ENCODE measurements at places on chromosomes 7 and 10.

DNA sequence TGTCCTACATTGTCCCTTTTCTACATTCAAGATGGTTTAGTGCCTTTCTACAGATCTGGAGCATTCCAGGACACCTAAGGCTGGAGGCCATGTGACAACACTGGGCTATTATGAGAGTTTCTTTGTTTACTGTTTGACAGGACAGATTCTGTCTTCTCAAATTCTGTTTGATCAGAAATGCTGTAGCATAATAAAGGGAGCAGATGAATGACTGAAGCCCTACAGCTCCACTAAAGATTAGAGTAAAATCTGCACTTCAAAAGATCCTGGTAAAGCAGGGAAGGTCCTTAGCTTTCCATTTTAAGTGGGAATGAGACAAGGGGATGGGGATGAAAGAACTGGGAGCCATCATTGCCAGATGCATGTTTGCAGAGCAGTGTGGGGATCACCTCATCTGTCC is 38.4 kb downstream of the TMEM229A start:
- no peak for DNase-seq

GRCh38 chr7:101595246-101595645 is 33.9 kb downstream of the MYL10 start:
- DNase-seq, result no peak

DNA sequence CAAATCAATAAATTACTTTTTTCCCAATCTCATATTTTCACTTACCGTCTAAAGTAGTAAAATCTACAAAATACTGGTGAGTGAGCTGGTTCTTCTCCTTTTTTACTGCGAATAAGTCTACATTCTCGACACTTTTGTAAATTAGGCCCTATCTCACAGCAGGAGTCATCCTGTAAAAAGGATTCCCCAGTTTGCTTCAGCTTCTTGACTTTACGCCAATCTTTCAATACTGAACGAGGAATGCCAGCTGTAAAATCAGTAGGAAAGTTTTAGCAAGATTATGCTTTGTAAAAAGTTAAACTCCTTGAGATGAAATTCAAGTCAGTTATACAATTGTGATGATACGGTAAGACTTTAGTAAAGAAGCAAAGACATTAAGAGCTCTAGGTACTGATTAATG is 67.3 kb downstream of the NRBF2 start:
- DNase-seq, result no peak

DNA sequence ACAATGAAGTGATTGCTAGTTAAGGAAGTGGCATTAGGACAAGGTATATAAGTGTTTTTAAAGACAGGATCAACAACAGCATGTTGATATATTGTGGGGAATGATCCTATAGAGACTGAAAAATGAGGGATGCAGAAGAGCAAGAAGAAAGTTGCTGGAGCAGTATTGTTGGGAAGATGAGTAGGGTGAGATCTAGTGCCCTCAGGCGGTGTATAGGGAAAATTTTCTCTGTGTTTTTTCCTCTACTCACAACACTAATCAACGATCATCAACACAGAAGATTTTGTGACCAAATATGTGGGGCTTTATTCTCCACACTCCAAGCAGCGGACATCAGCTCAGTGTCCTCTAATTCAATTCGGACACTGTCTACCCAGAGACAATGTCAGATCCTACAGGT is 9.6 kb upstream of the PTTG1IP2 start:
- no peak for DNase-seq

- DNase-seq, result no peak
Measured at GRCh38 chr10:70782746-70783680, 2.2 kb downstream of the TBATA start.

DNA sequence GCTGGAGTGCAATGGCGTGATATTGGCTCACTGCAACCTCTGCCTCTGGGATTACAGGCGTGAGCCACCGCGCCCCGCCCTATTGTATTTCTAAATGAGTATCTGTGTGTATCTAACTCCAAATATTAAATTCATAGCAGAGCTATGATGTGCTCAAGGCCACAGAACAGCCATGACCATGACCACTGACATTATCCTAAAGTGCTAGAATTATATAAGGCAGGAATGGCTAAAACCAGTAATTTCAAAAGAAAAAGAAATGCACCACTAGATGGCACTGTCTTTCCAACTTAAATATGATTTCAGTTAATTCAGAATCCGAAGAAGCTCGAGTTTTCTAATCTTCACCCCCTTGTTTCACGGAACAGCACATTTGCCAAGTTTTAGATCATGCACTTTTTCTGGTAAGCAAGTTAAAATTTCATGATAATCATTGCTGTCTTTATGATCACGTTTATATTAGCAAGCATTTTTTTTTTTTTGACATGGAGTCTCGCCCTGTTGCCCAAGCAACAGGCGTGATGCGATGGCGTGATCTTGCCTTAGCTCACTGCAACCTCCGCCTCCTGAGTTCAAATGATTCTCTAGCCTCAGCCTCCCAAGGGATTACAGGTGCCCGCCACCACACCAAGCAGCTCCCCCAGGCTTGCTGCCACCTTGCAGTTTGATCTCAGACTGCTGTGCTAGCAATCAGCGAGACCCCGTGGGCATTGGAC is 65.3 kb downstream of the OR13A1 start:
- peak; percentile 12 for DNase-seq

DNA sequence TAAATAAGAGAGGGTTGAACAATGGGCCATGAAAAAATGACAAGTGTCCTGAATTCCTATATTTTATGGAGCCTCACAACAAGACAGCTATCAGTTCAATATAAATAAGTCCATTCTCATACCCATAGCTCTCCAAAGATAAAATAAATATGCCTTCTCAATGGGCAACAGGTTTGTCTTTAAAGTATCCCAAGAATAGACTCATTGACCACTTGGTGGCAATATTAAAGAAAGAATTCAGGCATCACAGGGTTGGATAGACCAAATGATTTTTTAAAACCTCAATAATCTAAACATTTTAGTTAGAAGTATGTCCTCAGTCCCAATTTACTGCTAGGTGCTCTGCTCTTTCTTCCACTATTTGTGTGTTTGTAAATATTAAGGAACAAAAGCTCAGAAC is 165.1 kb upstream of the WNT16 start:
- no peak for DNase-seq

DNA sequence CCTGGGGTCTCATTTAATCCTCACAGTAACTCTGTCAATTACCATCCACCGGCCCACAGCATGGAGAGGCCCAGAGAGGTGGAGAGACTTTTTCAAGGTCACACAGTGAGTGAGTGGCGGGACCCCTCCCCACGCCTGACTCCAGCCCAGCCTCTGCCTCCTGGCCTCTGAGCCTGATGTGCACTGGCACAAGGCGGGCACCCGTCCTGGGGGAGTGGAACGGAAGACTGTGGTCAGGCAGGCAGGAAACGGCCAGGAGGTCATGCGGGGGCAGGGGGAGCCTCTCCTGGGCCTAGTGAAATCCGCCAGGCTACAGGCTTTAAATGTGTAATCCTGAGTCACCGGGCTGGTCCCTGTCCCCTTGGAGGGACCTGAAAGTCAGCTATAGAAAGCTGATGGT is 32.2 kb downstream of the ZCCHC24 start:
- DNase-seq, result no peak

- no peak for DNase-seq
Measured at GRCh38 chr7:13778967-13779366, 210.5 kb downstream of the ETV1 start.

- no peak for DNase-seq
Measured at GRCh38 chr7:116142850-116143249, 67.5 kb upstream of the TES start.

- DNase-seq, result no peak
Measured at GRCh38 chr7:114959931-114960330, 38.0 kb downstream of the MDFIC start.

DNA sequence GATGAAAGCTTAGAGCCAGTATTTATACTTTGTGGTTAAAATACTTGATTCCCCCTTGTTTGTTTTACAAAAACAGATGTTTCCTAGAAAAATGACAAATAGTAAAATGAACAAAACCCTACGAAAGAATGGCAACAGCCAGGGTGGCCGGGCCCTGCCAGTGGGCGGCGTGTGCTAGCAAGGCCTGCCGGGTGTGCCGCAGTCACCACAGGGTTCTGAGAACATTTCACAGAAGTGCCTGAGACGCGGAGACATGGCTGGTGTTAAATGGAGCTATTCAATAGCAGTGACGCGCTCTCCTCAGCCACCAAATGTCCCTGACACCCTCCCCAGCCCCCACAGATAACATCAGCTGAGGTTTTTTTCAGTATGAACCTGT is 14.5 kb downstream of the GPR146 start:
- no peak for DNase-seq

- no peak for DNase-seq
Measured at GRCh38 chr7:135232720-135233119, 918 bp upstream of the STRA8 start.

DNA sequence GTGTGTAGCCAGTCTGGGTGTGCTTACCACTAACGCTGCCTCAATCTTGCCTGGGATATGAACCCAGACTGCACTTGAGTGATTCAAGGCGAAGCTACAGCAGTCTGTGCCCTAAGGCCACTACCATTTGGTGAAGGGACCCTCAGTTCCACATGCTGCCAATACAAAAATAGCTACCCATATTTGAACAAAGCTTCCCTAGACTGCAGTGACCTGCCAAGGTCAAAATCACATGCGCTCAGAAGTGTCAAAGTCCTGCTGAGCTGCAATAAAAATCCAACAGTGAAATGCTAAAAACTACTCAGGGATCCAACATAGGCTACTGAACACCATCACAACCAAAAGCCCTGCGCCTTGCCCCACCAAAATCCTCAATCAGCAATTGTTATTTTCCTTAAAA is 472.3 kb upstream of the VSTM2A start:
- no peak for DNase-seq

GRCh38 chr10:63713191-63714144 is 192.3 kb downstream of the REEP3 start:
- DNase-seq, result no peak

GRCh38 chr10:48503293-48503911 is 101.5 kb downstream of the ARHGAP22 start:
- DNase-seq, result no peak

- DNase-seq, result no peak
Measured at GRCh38 chr10:14781763-14782162, 7.1 kb upstream of the FAM107B start.

- peak; percentile 23 for DNase-seq
Measured at GRCh38 chr7:29987083-29987482, 2.5 kb downstream of the SCRN1 start.

DNA sequence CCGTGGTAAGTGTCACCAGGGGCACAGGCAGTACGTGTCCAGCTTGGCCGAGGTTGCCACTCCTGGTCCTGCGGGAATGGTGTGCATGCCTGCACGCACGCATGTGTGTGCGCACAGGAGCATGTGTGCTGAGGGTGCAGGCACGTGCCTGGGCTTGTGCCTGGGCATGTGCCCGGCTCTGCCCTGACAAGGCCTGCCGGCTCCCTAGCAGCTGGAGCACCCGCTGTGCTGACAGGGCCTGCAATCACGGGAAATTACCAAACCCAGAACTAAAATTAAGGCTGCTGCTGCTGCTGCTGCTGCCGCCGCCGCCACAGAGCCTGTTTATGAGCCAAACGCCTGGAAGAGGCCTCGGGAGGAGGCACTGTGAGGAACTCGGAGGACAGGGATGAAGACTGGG is 28.7 kb downstream of the GHRHR start:
- DNase-seq, result no peak

- DNase-seq, result no peak
Measured at GRCh38 chr10:79252450-79252849, 94.8 kb upstream of the PPIF start.

- no peak for DNase-seq
Measured at GRCh38 chr10:1557081-1557480, 180.2 kb downstream of the ADARB2 start.

- DNase-seq, result no peak
Measured at GRCh38 chr7:42395607-42396006, 158.6 kb upstream of the GLI3 start.

DNA sequence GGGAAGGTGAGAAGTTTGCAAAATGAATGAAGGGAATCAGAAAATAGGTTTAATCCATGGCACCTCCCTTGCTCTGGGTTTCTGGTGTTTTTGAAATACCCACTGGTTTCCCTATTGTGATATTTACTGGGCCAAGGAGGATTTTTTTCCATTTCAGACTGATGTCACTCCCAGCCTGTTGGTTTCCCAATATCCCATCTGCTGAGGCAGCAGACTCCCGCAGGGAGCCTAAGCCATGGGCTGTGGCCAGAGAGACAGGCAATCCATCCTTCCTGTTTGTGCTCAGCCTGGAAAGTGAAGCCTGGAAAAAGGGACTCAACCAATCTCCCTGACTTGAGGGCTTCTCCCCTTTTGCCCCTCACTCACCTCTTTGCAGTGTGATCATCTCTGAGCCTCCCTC is 22.8 kb downstream of the FAM107B start:
- DNase-seq, result no peak

DNA sequence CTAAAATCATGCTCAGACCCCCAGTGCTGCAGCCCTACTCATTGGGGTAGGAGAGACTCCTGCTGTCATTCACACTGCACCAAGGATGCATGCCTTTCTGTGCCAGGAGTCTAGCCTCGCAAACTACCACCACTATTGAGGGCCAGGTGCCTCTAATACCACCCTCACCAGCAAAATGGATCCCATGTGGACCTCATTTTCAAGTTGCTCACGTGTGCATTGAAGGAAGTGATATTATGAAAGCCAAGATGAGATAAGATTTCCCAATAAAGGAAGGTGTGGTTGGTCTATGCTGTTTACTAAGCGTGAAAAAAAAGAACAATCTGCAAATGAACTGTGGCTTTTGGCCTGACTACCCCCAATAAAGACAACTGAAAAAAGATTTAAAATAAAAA is 7.2 kb upstream of the LAMTOR4 start:
- no peak for DNase-seq

- no peak for DNase-seq
Measured at GRCh38 chr7:2583798-2584580, 25.2 kb downstream of the IQCE start.

GRCh38 chr7:44056681-44057080 is 8.7 kb downstream of the PGAM2 start:
- no peak for DNase-seq

DNA sequence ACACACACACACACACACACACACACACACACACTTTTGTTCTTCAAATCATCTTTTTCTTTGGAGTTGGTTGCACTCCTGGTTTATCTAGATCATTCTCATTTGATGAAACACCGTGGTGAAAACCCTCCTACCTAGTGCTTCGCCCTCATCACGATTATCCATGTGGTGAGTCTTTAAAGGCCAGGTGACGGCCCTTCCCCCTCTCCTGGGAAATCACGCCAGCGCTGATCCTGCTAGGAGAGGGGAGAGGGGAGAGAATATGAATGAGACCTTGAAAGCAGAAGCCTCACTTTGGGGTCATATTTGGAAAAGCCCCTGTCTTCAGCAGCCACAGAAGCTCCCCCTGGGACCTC is 103.9 kb upstream of the LRRC4 start:
- no peak for DNase-seq

- DNase-seq, result no peak
Measured at GRCh38 chr10:49426490-49427360, 30.8 kb upstream of the DRGX start.

DNA sequence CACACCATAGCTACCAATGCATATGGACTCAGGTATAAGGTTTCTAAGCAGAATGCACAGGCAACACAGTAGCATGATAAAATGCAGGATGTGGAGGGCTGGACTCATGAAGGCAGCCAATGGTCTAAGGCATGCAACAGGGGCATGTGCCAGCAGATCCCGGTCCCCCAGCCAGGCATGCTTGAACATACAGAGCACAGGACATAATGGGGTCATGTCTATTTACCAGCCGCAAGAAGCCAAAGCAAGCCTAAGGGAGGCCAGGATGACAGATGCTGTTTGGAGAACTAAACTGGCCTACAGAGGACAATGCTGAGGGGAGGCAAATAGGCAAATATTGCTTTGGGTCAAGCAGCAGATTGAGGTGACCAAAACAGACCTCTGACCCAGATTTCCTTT is 60.0 kb upstream of the PDLIM1 start:
- DNase-seq, result no peak

GRCh38 chr10:7786430-7786829 is 1.4 kb downstream of the KIN start:
- DNase-seq, result no peak

Data from AG09319 (cell line).